ENCODE measurements at places on chromosomes 11 and 22.

DNA sequence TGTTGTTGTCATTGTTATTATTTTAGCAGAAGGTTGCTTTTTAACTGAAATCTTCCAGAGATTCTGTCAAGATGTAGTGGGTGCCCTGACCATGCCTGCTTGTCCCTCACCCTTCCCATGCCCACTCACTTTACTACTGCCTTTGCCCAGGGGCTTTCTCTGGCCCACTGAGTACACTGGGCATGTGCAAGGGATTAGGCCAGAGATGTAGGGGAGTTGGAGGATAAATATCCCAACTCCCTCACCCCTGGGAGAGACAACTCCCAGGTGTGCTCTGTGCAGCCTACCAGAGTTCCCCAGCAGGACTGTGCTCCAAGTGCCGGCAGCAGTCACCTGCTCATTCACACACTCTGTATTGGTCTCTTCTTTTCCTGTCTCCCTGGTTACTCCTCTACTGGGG lies 559.1 kb downstream of the MIAT start:
- no peak for DNase-seq

GRCh38 chr11:78927511-78927910 lies 352.8 kb upstream of the NARS2 start:
- DNase-seq: no peak

DNA sequence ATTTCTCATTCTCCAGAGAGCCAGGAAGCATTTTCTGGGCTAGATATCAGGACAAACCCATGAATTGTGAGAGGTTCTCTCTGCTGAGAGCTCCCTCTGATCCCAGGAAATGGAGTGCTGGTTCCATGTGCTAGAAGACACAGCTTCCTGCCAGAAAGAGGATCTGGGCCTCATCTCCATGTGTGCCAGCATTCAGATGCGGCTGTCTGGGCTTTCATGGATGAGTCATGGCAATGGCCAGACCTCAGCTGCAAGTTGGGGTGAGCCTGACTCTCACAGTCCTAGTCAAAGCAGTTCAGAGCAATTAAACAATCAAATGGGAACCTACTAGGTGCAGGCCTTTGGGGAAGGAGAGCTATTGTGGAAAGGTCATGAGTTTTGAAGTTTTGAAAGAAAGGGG lies 82.3 kb upstream of the EED start:
- DNase-seq: peak; percentile 85

GRCh38 chr22:40237788-40238424 lies 60.2 kb downstream of the TNRC6B start:
- no peak for DNase-seq

GRCh38 chr11:68950762-68951161 lies 30.0 kb downstream of the MRGPRD start:
- no peak for DNase-seq

DNA sequence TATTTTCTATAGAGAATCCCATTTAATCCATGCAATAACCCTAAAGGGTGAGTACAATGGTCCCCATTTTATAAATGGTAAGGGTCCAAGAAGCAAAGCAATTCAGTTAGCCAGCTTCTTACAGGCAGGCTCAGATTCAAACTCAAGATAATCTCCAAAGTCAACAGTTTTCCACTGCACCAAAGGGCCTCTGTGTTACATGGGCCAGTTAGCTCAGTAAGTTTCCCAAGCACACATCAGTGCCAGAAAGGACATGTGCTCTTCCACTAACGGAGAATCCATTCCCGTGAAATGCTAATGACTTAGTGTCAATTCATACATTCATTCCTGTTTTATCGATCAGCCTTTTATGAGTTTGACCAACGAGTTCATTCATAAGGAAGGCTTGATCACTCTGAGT lies 11.0 kb downstream of the SLC43A1 start:
- DNase-seq: no peak

- DNase-seq: no peak
These were observed 481.8 kb downstream of the BRD1 start for GRCh38 chr22:49345896-49346295.

- DNase-seq: no peak
These were observed 225.8 kb upstream of the KIRREL3 start for GRCh38 chr11:127226380-127226779.

GRCh38 chr11:2303627-2304505 lies 2.1 kb downstream of the TSPAN32 start:
- no peak for DNase-seq

DNA sequence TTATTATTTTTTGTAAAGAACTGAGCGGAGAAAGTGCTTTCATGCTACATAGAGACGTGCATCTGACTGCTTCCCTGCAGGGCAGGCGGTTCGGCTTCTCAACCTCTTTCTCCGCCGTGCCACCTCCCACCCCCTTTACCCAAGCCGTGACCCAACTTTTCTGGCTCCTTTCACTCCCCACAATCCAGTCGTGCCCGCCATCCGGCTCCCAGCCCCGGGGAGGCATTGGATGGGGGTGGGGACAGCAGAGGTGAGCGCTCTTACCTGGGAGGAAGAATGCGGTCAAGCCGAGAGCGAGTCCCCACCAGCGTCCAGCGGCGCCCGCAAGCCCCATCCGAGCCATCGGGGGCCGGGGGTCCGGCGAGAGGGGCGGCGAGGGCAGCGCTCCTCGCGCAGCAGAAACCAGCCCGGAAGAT lies 781 bp downstream of the NECTIN1 start:
- no peak for DNase-seq

GRCh38 chr11:108037636-108038035 lies 28.9 kb downstream of the CUL5 start:
- DNase-seq: no peak

- DNase-seq: no peak
These were observed 3.1 kb downstream of the CD3D start for GRCh38 chr11:118339281-118339961.

GRCh38 chr11:122091835-122092234 lies 24.2 kb downstream of the BLID start:
- no peak for DNase-seq

DNA sequence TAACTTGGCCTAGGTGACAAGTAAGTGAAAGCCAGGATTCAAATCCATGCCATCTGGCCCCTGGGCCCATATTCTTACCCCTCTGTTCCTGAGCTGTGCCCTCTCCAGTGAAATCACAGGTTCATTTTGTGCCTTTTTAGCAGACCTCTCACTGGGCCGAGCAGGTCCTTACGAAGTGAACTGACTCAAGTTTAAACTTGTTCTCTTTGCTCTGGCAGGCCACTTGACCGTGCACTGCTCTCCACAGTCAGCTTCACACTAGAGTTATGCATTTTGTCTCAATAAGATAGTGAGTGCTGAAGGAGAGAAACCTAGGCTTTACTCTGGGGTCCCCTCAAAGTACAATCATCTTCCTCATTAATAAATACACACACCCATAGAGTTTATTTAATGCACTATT lies 40.7 kb downstream of the ARFGAP3 start:
- peak; percentile 32 for DNase-seq

GRCh38 chr11:72122607-72123006 lies 10.1 kb upstream of the ANAPC15 start:
- no peak for DNase-seq

DNA sequence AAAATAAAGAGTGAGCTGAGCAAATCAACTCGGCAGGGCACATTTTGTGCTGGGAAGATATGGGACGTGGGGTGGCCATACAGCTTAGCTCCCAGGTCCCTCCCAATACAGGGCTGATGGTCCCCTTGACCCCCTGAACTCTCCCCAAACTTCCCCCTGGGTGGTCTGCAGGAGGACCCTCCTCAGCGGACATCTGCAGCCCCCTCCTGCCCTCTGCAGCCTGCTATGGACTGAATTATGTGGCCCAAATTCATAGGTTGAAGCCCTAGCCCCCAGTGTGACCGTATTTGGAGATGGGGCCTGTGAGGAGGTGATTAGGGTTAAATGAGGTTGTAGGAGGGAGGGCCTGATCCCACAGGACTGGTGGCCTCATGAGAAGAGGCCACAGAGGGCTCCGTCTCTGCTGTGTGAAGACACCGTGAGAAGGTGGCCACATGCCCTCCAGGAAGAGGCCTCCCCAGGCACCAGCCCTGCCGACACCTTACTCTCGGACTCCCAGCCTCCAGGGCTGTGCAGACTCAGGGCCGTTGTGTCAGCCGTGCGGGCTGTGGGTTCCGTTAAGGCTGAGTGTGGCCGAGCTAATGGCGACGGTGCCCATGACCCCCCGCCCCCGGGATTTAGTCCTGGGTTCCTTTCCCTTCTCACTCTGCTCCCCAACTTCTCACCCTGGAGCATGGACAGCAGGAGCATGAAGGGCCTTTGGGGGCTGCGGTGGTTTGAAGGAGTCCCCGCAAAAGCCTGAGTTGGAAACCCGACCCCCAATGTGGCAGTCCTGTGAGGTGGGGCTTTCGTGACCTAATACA lies 1042.8 kb downstream of the BRD1 start:
- no peak for DNase-seq

GRCh38 chr22:49629586-49630447 lies 197.9 kb downstream of the BRD1 start:
- DNase-seq: no peak

- peak; percentile 82 for DNase-seq
These were observed 8.8 kb upstream of the PDGFB start for GRCh38 chr22:39253435-39254070.

DNA sequence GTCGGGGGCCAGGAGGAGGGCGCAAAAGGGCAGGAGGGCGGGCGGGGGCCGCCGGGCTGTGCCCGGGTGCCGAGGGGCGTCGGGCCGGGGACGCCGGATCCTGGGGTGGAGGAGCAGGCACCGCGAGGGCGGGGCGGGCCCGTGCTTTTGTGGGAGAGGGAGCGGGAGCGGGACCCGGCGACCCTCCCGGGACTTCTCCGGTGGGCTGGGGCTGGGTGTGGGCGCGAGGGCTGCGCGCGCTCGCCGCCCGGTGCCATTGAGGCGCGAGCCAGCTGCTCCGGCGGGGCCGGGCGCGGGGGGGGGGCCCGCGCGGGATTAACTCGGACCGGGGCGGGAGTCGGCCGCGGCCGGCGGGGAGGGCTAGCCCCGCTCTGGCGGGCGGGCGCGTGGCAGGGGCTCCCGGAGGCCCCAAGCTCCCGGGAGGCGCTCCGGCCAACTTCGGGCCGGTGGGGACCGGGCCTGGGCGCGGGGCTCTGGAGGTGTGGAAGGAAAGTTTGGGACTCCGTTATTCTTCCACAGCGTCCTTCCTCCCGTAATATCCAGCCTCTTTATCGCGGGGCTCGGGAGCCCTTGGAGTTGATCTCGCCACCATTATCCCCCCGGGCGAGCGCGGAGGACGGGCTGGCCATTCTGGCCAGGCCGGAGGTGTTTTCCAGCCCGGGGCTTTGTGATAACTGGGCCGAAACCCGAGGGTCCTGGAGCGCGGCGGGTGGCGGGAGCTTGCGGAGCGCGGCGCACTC lies 936 bp downstream of the CECR2 start:
- DNase-seq: no peak

DNA sequence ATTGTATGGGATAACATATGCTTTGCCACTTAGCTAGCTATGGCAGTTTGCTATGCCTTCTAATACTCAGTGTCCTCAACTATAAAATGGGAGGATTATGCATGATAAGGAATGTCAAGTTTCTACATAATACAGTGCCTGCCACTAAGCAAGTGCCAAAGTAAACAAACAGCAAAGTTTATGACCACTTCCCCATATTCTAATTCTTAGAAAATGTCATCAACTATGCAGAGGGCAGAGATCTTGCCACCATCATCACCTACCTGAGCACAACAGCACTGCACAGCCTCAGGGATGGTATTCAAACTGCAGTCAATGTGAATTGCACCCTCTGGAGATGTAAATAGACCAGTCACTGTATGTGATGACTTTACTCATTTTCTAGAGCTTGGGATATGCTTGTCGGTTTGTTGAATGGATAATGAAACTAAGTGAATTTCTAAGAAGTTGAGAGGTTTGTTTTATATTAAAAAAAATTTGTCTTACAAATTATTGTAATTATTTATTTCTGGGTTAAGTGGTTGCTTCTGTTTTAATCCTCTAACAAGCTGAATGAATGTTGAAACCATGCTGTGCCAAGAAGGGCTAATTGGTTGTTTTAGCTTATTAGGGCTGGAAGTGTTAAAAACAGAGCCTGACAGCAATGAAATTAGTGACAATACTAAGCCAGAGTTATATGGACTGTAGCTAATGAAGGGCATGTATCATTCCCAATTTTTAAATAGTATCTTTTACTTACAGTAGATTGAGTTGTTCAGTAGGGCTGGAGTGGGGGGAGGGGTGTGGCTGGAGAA lies 398.4 kb downstream of the CNTN5 start:
- DNase-seq: no peak

DNA sequence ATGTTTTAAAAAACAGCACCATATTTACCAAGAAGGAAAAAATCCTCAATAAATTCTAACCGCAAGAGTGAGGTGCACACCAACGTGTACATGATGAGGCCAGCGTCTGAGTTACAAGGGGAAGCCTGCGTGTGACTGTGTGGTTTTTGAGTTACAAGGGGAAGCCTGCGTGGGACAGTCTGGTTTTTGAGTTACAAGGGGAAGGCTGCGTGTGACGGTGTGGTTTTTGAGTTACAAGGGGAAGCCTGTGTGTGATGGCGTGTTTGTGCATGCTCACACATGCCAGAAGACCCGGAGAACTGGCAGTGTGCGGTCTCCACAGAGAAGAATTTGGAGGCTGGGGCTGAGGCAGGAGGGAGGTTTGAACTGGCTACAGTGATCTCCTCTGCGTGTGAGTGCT lies 1376.4 kb downstream of the TBC1D22A start:
- DNase-seq: no peak

DNA sequence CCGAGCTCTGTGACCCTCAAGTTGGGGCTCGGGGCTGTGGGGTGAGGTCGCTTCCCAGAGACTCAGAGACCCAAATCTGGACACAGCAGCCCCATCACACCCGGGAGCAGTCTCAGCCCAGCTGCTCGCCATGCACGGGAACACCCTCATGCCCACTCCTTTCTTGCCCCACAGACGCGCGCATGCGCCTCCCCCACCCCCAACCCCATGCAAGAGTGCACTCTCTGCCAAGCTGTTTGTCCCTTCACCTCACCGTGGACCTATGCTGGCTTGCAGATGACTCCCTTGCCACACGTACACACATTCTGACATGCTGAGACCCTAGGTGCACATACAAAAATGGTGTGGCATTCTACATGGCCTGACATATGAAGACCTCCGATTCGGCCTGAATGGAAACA lies 478 bp upstream of the CD248 start:
- DNase-seq: no peak

- no peak for DNase-seq
These were observed 628 bp upstream of the GGA1 start for GRCh38 chr22:37607935-37608476.
